SK-N-SH (cell line): ENCODE measurements at places on chromosomes 7 and 10.

- no peak for DNase-seq
Measured at GRCh38 chr7:105044449-105045070, 30.6 kb downstream of the KMT2E start.

DNA sequence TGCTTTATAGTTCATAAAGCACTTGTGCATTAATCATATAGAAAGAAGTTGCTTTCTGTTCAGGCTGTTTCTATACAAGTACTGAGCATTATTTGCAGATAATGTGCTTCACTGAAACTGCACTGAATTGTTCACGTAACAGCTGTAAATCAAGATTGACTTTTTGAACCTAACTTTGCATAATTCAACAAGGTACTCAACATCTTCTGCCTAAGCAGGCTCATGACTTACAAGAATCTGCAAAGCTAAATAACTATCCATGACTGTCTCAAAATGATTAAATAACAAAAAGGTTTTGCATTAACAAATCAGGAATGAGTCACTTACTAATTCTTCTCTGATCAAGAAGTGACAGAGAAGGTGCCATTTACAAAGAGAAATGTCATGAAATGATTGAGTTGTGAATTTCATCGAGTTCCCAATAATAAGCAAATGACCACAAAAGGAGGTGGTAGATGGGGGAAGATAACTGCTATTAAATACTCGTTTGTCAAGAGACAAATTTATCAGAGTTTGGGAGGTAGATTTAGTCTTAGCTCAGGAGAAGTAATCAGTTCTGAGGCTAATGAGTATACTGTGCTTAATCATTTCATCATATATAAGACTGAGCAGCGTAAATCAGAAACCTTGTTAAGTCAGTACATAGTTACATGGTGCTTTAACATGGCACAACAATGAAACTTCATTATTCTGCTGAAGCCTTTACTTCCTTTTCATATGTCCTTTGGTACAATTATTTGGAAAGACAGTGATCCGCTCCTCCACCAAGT is 161.3 kb upstream of the LRRN3 start:
- DNase-seq, result no peak

GRCh38 chr10:94430701-94431100 is 28.4 kb downstream of the TBC1D12 start:
- DNase-seq, result no peak

GRCh38 chr7:140631602-140632001 is 9.0 kb downstream of the DENND2A start:
- DNase-seq, result no peak

GRCh38 chr10:124705381-124705740 is 38.8 kb downstream of the FAM53B start:
- DNase-seq, result no peak

DNA sequence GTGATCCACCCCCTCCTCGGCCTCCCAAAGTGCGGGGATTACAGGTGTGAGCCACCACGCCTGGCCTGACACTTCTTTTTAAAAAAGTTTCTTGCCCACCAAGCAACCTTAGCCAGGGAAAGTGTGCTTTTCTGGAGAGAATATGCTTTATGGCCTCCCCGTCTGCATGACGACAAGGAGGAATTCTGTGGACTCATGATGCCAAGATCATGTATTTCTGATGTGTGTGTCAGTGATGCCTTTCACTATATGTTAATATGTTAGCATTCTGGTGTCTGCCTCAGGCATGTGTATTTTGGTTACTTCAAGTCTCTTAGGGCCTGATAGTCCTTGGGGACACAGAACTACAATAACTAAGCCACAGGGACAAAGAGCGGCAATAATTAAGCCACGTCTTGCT is 2.1 kb downstream of the PDSS1 start:
- DNase-seq, result no peak

DNA sequence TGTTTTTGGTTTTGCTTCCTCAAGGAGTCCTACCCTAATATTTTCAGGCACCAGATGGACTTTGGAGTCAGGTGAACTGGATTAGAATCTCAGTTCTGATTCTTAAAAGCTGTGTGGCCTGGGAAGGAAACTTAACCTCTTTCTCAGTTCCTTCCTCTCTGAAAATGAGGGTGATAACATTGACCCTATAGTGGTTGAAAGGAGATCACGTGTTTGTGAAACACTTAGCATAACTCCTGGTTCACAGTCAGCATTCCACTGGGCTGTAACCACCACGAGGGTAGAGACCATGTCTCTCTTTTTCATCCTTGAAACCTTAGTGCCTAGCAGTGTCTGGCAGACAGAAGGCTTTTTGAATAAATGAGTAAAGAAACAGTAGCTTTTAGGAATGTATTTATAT is 16.7 kb downstream of the LSMEM1 start:
- DNase-seq, result no peak

DNA sequence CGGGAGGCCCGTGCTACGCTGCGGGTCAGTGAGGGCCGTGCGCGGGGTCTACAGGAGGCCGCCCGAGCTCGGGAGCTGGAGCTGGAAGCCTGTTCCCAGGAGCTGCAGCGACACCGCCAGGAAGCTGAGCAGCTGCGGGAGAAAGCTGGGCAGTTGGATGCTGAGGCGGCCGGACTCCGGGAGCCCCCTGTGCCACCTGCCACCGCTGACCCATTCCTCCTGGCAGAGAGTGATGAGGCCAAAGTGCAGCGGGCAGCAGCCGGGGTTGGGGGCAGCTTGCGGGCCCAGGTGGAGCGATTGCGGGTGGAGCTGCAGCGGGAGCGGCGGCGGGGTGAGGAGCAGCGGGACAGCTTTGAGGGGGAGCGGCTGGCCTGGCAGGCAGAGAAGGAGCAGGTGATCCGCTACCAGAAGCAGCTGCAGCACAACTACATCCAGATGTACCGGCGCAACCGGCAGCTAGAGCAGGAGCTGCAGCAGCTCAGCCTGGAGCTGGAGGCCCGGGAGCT is 7.0 kb downstream of the LZTS2 start:
- DNase-seq, result peak; percentile 51

DNA sequence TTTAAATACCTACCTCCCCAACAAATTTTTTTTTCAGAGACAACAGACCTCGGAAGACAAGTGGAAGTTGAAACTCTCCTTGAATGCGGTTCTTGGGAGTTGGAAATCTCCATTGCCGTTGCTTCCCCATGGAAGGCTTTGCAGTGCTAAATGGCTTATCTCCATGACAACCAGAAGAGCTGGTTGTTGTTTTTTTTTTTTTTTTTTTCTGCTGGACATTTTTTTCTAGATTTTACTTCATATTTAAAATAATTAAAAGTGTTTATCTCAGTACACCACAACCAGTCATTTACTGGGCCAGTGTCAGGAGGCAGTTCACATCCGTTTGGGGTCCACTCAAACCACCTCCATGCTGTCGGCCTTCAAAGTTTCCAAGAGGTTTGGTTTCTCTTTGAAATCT is 348.5 kb upstream of the PRKCQ start:
- no peak for DNase-seq

GRCh38 chr7:142365410-142365842 is 107.6 kb upstream of the PRSS58 start:
- no peak for DNase-seq

- DNase-seq, result no peak
Measured at GRCh38 chr7:157830331-157830730, 493.5 kb downstream of the DNAJB6 start.

- DNase-seq, result no peak
Measured at GRCh38 chr10:93404048-93404354, 78.1 kb downstream of the MYOF start.
